ENCODE measurements at places on chromosomes 1 and 21. TPM values are rescaled to one million over a fixed set of nuclear protein-coding genes. Genes with fewer than 3 reads are reported as not detected.

- no peak for DNase-seq
Observed at GRCh38 chr1:3641046-3641760, 8.7 kb downstream of the WRAP73 start.

DNA sequence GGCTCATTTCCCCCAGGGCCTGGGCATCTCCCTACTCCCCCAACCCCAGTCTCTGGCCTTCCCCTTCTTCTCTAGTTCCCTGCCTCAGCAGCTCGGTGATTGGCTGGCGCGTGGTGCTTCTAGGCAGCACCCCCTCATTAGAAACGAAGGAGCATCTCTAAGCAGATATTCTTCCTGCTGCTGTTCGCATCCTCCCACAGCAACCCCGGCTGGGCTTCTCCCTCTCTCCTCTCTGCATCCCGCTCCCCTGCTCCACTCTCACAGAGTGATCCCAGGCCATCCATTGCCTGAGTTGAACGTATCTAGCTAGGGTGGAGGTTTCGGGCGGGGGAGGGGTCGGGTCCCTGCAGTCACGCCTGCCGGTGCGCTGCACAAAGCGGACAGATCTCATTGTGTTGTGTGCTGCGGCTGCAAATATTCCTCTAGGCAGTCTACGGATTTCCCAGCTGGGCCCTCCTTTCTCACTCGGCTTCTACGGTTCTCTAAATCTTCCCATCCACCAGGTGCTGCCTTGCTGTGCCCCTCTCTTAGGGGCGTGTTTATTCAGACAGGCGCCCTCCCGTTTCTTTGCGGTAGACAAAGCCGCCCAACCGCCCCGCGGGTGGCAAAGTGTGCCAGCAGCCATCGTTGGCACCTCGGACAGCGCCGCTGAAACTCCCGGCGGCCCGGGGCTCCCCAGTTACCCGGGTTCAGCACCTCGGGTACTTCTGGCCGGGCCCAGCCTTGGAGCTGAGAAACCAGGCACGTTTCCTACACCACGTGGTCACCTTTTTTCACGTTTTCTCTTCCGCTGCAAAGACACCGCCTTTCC, 2.2 kb downstream of the CACNA1E start:
- DNase-seq, result no peak

The CELA2B gene
- total RNA-seq, result not detected

DNA sequence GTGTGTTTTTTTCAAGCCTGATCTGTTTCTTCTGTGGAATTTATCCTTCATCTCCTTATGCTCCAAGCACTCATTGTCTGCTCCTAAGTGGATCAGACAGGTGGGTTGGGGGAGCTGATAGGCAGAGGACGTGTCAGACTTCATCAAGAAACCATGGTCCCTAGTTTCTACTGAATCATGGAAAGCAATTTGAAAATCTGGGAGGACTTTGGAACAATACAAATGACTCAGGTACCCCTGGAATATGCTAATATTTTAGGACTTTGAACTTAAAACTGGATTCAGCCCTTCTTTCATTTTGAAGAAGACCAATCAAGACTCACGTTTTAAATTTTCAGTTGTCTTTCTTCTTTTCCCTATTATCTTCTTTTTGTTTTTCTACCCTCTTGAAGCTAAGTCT, 7.7 kb downstream of the ABCG1 start:
- no peak for DNase-seq

The LAPTM5 gene
- 10.2 TPM for total RNA-seq

DNA sequence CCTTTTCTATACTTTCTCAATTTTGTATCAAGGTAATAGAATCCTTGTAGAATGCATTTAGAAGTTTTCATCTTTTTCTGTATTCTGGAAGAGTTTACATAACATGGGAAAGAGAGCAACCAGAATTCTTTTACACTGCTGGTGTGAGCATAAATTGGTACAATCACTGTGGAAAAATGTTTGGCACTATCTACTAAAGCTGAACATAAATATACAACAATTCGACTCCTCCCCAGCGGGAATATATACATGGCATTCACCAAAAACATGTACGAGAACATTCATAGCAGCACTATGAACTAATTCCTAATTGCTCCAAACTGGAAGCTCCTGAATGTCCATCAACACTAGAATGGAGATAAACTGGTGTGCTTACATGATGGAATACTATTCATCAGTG, 1.8 kb upstream of the ACBD6 start:
- no peak for DNase-seq

The TMOD4 gene
- not detected for total RNA-seq

The OR2T35 gene
- total RNA-seq, result 0.30 TPM

DNA sequence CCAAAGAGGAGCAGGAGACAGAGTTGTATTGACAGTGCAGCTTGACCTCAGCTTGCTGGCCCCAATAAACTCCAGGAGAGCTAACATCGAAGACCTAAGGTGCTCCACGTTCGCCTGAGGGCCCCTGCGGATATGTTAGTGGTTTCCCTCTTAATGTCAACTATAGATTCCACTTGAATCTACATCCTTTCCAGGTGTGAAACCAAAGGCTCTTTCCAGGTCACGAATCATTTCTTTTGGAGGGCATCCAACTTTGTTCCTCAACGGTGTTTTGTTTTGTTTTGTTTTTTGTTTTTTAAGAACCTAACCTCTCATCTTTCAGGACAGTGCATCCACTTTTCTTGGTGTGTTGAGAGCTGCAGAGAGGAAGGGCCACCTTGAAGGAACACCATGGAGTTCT, 267.6 kb upstream of the SGIP1 start:
- DNase-seq, result no peak

- DNase-seq, result peak; percentile 91
Observed at GRCh38 chr1:33094971-33095604, 14.1 kb downstream of the AZIN2 start.

DNA sequence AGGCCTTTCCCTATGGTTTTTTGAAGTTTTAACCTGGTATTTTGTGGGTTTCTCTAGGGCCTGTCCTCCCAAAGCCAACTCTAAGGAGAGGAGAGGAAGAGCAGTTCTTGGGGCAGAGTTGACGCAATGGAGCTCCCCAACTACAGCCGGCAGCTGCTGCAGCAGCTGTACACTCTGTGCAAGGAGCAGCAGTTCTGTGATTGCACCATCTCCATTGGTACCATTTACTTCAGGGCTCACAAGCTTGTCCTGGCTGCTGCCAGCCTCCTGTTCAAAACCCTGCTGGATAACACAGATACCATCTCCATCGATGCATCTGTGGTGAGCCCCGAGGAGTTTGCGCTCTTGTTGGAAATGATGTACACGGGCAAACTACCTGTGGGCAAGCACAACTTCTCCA, 38.2 kb downstream of the ZBTB40 start:
- DNase-seq, result no peak

GRCh38 chr1:36285443-36286101, 20.6 kb upstream of the SH3D21 start:
- DNase-seq, result peak; percentile 80

DNA sequence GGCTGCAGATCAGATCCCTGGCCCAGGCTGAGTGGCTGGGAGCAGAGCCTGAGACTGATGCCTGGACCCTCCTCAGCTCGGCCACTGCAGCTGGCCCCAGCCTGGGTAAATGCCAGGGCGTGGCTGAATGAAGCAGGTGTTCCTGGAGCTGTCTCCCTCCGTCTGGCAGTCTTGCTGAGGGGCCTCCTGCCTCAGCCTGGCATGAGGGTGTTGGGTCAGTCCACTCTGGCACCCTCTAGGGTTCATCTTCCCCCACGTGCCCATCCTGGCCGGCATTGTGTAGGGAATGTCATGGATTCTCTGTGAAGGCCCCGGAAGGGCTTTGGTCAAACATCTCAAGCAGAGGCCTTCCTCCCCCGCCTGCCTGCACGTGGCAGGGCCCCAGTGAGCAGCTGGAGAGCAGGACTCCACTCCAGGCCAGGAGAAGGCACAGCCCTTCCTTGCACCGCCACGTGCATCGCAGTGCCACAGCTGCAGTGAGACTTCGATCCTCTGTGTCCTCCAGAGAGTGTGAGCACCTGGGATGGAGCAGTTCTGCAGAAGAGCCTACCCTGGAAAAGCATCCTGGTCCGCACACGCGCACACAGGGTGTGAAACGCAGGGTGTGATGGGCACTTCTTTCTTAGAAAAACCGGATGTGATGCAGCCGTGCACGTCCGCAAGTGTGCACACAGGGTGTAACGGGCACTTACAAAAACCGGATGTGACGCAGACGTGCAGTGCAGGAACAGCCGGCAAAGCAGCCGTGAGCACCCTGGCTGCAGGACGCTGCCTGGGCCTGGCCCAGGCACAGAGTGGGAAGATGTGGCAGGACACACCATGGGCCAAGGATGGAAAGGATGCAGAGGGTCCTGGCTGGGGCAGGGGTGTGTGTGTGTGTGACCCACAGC, 4.6 kb upstream of the KRTAP10-4 start:
- no peak for DNase-seq

DNA sequence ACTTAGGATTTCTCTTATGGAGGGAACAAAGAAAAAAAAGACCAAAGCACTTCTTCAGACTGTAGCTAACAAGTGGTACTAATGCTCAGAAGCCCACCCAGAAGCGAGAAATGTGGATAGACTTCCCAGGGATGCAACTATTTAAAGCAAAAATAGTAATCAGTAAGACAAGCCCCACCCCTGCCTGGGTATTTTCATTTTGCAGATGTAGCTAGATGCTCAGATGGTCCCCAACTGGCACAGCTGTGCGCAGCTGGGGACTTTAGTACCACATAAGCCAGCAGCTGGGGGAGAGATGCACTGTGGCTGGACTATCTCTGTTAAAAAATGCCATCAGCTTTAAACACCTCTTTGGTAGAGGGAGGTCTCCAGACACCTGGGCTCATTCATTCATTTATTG, 77.8 kb upstream of the SPAG17 start:
- no peak for DNase-seq

DNA sequence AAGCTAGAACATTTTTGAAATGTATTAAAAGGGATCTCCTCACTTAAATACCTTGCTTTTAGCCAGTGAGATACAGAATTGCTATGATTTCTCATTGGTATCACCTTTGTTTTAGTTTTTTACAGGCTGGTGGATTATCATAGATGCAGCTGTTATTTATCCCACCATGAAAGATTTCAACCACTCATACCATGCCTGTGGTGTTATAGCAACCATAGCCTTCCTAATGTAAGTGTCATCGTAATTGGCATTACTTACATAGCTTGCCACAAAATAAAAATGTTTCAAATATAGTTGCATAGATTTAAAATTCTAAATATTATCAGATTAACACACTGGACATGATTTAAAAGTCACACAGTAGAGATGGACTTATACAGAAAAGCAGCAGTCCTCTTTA, 4.7 kb downstream of the TMEM50A start:
- no peak for DNase-seq

- DNase-seq, result no peak
Observed at GRCh38 chr1:237249120-237249519, 207.1 kb downstream of the RYR2 start.

The CIART gene
- total RNA-seq, result 16.1 TPM

- DNase-seq, result no peak
Observed at GRCh38 chr1:111825217-111825616, 69.5 kb downstream of the DDX20 start.

GRCh38 chr1:241924080-241924808, 33.3 kb upstream of the BECN2 start:
- DNase-seq, result no peak

- no peak for DNase-seq
Observed at GRCh38 chr21:26297851-26298250, 127.3 kb upstream of the APP start.

The KDM5B gene
- total RNA-seq, result 74.2 TPM

The ENO1 gene
- total RNA-seq, result 525 TPM

DNA sequence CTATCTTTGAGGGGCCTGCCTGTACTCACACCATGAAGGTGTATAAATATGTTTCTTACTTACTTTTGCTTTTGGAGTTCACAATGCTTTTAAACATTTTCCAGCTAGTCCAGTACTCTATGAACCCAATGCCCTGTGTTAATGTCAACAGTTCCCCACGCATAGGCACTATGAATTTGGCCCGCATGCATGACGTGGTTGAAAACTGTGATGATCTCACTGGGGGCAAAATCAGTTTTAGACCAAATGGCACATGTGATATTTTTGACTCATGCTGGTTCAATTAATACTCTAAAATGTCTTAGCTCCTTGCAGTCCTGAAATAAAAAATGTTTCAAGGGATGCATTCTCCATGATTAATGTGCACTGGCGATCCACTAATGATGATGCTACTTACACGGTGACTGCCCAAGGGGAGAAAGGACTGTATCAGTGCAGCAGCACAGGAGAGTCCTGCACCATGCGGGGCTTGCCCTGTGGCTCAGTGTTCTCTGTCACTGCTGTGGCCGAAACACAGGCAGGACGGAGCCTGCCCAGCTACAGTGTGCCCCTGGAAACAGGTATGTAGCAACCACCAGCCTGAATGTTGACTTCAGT, 15.7 kb downstream of the FNDC7 start:
- no peak for DNase-seq

The KIF2C gene
- 3.3 TPM for total RNA-seq

The FAM72B gene
- 1.7 TPM for total RNA-seq

The PINK1 gene
- total RNA-seq, result 155 TPM

The ACBD3 gene
- 52.8 TPM for total RNA-seq

The GOLT1A gene
- 1.5 TPM for total RNA-seq

DNA sequence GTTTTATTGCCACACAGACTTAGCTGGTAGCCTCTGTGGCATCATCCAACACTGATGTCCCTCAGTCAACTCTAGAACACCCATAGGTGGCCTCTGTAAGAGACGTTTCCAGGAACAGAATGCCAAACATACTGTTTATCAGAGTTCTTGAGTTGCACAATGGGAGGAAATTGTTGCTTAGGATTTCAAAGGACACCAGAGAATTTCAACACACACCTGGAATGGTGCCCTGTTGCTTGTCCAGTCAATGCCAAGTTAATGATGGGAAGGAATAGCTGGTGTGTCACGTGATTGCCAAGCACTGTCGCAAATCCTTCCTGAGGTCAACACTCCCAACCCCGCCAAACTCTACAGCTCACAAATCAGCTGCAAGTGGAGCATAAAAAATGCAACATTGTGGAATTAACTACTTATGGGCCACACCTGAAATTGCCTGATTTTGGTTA, 28.6 kb upstream of the DUSP23 start:
- peak; percentile 85 for DNase-seq

The KRTAP21-2 gene
- not detected for total RNA-seq

- no peak for DNase-seq
Observed at GRCh38 chr1:233707153-233707879, 93.4 kb downstream of the KCNK1 start.

DNA sequence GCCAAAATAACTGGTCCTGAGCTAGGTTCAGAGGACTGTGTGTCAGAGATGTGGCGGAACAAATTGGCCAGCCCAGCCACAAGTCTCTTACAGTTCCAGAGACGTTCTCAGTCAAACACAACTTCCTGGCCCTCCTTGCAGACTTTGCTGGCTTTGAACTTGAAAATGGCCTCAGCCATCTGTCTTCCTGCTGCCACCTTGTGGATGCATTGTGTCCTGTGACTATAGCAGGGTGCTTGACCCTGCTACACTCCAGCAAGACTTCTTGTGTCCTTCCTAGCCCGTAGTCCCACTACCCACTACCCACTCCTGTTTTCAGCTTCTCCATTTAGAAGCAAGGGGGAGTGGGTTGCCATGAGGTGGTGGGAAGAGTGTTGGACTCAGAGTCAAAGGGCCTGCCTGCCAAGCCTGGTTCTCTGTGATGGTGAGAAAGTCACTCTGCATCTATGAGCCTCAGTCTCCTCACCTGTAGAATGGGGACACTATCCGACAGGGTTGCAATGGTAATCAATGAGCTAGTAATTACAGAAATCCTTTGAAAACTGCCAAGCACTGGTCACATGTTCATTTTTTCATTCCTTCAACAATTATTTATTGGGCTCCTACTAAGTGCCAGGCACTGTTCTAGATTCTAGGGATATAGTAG, 109.9 kb downstream of the IGSF21 start:
- no peak for DNase-seq

- no peak for DNase-seq
Observed at GRCh38 chr1:223653015-223653414, 12.5 kb downstream of the CAPN8 start.

- no peak for DNase-seq
Observed at GRCh38 chr1:199682081-199682480, 345.4 kb upstream of the NR5A2 start.
